ENCODE measurements at places on chromosomes 2 and 18.

- DNase-seq, result no peak
These were observed 170.2 kb downstream of the THADA start for GRCh38 chr2:43425659-43426058.

GRCh38 chr2:184444623-184445223 lies 153.6 kb upstream of the ZNF804A start:
- DNase-seq, result no peak

DNA sequence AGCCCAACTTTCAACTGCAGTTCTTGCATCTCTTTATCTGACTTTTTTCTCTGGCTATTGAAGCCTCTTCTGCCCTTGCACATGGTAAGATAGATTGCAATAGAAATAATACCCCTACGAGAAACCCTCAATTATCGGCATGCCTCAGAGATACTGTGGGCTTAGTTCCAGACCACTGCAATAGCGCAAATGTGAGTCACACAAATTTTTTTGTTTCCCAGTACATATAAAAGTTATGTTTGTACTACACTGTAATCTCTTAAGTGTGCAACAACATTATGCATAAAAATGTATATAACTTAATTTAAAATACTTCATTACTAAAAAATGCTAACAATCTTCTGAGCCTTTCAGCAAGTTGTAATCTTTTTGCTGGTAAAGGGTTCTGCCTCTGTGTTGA lies 124.7 kb downstream of the PDE1A start:
- DNase-seq, result peak; percentile 72

DNA sequence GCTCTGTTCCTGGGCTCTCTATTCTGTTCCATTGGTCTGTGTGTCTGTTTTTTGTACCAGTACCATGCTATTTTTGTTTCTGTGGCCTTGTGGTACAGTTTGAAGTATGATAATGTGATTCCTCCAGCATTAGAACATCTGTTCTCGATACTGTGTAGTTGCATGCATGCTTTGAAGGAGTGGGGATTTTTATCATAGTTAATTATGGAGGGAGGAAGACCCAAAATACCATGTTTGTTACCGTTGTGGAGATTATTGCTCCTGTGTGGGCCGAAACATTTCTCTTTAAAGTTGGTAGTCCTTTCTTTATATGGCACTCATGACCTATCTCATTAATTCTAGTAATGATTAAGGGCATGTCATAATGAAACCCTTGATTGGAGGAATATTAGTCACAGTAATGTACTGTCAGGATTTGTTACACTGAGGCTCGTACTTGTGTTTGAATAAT lies 87.6 kb downstream of the TTC27 start:
- no peak for DNase-seq

DNA sequence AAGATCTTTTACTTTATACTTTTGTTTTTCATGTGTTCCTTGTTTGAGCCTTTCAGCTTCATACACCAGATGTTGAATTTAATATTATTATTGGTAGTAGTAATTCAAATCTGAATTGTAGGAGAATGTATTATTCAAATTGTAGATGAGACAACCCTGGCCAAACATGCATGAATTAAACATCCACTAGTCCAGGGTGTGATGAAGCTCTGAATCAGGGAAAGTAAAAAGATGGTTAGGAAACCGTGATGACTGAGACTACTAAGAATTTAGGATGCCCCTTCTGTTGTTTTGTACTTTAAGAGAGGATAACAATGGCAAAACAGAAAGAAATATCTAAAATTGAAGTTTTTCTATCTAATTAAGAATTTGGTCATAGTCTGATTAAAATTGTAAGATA lies 227.8 kb upstream of the CDH2 start:
- no peak for DNase-seq

GRCh38 chr2:20447437-20448245 lies 767 bp downstream of the RHOB start:
- DNase-seq, result no peak

DNA sequence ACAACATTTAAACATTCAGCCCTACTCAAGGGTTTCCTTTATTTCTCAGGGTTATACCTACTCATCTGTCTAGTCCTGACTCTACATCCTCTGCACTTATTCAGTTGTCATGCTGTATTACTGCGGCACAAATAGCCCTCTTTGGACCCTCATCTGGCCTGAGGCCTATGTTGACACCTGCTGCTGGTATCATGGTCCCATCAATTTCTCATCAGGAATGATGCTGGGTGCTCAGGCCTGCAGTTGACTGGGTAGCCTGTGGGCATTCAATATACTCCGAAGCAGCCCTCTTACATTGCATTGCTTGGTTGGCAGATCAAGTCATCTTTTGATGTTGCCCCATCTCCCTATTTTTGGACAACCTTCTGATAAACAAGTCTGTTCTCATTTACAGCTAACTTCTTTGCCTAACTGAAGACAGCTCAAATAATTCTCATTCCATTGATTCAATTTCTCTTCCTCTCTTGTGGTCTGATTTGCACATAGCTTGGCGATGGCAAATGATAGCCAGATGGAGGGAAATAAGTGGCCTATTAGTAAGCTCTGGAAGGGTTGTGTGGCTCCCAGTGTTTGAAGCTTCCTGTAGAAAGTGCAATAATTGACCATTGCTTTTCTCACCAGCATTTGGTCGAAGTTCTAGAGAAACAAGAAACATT lies 19.1 kb upstream of the MC4R start:
- DNase-seq, result peak; percentile 86

DNA sequence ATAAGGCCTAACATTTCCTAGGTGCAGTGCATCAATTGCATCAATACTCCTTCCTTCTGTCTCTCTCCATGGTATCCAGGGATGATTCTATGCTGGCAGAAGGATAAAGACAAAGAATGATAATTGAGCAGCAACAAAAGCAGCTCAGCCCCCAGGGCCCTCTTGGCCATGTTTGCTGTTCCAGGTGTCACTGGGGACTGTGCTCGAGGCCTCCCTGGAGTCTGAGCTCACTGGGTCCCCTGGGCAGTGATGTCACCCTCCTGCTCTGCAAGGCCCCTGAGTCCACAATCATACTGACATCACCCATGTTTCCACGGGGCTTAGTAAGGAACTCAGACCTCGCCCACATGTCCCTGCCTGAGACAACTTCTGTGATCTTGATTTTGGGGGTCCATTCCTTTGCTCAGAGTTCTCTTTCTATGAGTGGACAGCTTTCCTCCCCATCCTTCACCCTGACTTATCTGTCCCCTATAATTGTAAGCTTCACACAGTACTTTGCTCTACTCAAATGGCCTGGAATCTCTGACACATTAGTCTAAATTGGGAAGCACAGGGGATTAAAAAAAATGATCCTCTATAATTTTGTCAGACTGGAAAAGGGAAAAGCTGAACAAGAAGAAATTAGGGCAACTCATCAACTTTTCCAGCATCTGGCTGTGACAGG lies 15.8 kb upstream of the EXOC6B start:
- no peak for DNase-seq

GRCh38 chr2:27212626-27213471 lies 781 bp upstream of the SLC5A6 start:
- DNase-seq, result peak; percentile 31

GRCh38 chr2:152120430-152120829 lies 21.6 kb upstream of the CACNB4 start:
- DNase-seq, result no peak

GRCh38 chr2:227706859-227707258 lies 11.0 kb downstream of the SLC19A3 start:
- no peak for DNase-seq

DNA sequence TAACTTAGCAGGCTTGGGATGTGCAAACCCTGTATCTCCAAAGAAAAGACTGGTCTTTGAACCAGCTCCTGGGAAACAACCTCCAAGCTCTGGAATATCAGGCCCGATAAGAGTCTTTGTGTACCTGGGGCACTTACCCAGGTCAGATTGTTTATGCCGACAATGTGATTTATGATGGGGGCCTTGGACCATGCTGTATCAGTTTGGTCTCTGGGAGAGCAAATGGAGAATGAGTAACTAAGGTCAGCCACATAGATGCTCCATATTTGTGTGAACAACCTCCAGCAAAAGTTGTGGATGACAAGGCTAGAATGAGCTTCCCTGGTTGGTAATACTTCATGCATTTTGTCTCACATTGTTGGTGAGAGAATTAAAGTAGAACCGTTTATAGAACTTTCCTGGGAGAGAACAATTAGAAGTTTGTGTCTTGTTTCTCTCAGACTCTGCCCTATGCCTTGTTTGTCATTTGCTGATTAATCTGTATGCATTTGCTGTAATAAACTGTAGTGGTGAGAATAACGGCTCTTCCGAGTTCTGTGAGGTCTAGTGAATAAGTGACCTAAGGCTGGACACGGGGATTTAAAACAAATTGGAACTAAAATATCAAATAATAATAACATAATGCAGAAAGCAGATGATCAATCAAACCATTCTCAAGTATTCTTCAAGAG lies 259.1 kb downstream of the XIRP2 start:
- DNase-seq, result no peak
